ENCODE measurements at places on chromosomes 12 and 14.

DNA sequence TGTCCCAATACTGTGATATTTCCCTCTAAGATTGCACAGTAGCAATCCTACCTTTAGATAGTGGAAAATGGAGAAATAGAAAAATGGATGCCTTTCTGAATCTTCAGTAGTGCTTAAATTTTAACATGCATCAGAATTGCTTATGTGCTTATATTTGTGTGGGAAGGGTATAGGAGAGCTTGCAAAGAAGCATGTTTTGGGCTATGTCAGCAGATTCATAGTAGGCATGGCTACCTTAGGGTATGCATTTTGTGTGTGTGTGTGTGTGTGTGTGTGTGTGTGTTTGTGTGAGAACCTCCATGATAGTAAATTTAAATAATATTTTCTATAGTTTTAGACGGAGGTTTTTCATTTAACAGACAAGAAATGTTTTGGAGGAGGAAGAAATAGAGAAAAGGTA, 38.3 kb downstream of the NEUROD4 start:
- DNase-seq = no peak

- DNase-seq = no peak
Measured at GRCh38 chr12:24780697-24781368, 168.1 kb downstream of the BCAT1 start.

GRCh38 chr12:28409892-28410291, 219.6 kb downstream of the CCDC91 start:
- DNase-seq = no peak

- DNase-seq = peak; percentile 23
Measured at GRCh38 chr12:21551841-21552465, 25.9 kb downstream of the SPX start.

- DNase-seq = no peak
Measured at GRCh38 chr12:29625359-29625953, 128.0 kb upstream of the OVCH1 start.

GRCh38 chr14:23181946-23182345, 1.5 kb downstream of the SLC7A8 start:
- no peak for DNase-seq

- DNase-seq = no peak
Measured at GRCh38 chr12:105832021-105832420, 306.7 kb downstream of the NUAK1 start.

GRCh38 chr14:34742270-34743115, 28.1 kb upstream of the CFL2 start:
- DNase-seq = no peak

DNA sequence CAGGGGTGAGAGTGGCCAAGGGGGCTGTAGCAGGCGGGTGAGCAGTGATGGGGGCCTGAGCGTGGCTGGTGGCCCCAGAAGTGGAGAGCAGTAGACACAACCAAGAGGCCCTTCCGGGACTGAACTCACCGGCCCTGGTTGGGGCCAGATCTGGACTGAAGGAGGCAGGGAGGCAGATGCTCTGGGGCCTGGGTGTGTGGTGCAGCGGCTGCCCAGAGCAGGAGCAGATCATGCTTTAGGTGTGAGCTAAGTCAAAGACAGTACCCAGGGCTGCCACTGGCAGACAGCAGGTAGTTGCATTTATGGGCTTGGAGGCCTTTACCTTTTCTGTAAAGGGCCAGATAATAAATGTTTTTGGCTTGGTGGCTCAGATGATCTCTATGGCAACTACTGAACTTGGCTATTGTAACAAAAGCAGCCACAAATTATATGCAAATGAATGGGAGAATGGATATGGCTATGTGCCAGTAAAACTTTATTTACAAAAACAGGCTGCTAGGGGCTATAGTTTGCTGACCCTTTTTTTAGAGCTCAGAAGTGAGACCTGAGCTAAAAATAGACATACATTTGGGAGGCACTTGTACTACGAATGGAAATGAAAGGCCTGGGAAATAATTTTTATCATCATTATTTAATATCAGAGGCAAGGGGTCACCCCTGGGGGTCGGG, 25.6 kb downstream of the SETD1B start:
- no peak for DNase-seq

DNA sequence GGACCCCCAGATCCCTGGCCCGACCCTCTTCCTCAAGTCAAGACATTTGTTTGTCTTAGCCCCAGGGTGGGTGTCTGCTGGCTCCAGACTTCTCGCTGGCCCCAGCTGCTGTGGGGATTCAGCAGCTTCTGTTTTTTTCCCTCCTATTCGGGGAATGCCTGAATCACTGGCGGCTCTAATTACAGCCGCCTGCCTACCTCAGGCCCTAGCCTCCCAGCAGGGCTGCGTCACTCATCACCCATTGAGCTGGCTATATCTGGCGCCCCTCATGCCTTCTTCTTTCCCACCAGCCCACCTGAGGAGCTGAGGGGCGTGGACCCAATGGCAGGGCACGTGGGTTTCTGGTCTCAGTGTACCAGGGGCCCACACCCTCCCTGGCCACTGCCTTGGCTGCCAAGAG, 10.1 kb downstream of the KRT80 start:
- no peak for DNase-seq

DNA sequence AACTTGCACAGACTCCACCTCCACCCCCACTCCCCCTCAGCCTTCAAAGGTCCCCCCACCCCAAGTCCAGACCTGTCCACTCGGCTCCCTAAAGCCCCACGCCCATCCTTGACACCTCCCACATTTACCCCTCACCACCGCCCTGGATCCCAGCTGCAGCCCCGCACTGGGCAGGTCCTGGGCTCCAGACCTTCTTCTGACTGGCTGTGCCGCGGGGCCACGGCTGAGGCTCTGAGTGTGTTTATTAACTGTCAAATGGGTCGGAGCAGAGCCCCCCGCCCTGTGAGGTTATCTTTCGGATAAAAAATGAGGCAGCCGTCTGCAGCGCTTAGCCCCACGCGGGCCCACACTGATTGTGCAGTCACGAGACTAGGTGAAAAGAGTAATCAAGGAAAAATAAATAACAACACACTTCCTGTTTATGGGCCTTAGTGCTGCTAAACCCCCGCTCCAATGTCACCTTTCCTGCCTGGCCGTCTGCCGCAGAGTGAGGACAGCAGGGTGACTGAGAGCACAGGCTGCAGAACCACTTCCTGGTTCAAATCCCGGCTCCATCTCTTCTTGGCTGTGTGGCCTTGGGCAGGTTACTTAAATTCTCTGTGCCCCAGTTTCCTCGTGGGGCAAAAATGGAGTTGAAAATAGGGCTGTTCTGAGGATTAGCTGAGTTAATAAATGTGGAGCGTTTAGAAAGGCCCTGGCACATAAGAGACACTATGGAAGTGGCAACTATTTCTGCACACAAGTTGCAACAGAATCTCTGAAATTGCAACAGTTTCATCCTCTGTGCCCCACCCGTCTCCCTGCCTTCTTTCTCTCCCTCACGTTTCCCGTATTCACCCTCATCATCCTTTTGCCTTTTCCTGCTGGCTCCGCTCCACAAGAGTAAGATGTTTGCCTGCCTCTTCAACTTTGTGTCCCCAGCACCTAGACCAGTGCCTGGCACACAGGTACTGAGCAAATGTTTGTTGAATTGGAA, 9.4 kb downstream of the SETD1B start:
- no peak for DNase-seq

DNA sequence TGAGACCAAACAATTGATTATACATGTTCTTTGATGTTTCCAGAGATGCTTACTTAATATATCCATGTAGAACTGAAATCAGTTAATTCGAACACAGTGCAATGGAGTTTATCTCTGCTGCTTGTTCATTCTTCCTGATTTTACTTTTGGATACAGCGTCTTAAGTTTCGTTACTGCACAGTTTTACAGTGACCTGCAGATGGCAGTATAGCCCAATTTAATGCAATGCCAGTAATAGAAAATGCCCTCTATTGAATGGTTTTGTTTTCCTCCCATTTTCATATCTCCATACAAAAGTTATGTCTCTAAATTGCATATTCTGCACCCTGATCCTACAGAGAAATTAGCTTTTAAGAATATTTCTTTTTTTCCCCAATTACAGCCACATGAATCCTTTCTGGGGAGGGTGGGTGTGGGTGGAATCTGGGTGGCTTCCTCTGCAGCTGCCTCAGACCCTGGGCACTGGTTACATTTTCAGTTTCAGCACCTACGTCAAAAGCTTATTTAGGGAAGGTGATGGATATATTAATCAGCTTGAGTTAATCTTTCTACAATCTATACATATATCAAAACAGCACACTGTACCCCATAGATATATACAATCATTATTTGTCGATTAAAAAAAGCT, 101.1 kb upstream of the DCD start:
- peak; percentile 74 for DNase-seq

DNA sequence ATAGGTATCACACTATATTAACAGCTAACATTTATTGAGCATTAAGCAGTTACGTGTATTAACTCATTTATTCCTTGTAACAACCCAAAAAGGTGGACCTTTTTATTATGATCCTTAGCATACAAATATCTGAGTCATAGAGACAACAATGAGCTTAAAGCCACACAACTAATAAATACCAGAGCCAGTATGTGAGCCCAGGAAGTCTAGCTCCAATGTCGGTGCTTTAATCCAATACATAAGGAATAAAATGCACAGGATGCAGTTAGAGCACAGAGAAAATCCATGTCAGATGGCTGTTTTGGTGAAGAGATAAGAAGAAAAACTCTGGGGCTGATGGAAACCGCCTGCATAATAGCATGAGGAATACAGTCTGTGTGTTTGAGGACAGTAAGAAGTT, 888.6 kb downstream of the TMTC2 start:
- DNase-seq = no peak

- no peak for DNase-seq
Measured at GRCh38 chr12:116295327-116296263, 18.1 kb upstream of the MED13L start.

DNA sequence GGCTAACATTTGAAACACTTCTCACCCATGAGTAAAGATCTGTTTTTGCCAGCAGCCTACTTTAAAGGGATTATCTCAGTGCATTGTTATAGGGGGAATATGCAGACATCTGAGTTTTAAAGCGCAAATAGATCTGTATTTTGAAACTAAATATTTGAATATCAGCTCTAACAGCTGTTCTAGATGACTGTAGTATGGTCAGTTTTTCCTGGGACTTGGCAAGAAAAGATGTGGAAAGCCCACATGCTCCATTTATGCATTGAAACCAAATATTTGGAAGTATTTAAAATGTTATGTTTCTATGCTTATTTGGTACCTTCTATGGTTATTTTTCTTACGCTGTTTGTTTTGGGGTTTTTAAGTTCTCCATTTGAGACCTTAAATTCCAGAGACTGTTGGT, 41.7 kb downstream of the RIC8B start:
- DNase-seq = no peak

- no peak for DNase-seq
Measured at GRCh38 chr12:2053691-2054090, 904 bp downstream of the CACNA1C start.

GRCh38 chr14:53020193-53020932, 69.5 kb upstream of the FERMT2 start:
- DNase-seq = no peak

DNA sequence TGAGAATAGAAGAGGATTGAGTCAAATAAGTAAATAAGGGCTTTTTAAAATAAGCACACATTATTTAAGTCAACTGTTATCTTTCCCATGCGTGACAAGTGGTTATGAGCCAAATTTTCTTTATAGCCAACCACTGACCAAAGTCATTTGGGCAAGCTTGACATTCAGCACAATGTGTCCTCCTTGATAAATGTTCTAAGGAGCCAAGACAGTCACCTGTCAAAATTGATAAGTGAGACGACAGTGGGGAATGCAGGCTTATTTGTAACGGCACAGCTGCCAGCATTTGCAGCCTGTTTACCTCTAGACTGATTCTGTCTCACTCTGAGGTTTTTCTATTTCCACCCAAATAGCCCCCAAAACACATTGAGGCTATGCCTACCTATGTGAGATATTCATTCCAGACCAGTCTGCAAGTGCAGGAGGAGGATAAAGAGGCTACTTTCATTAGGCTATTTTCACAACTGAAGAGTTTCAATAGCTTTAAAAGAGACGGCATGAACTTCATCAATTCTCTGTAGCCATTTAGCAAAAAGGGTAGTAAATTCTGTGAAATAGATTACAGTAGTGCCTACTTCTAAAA, 339.5 kb downstream of the PDZRN4 start:
- DNase-seq = no peak

GRCh38 chr12:3492793-3493042, 1.7 kb downstream of the PRMT8 start:
- no peak for DNase-seq

DNA sequence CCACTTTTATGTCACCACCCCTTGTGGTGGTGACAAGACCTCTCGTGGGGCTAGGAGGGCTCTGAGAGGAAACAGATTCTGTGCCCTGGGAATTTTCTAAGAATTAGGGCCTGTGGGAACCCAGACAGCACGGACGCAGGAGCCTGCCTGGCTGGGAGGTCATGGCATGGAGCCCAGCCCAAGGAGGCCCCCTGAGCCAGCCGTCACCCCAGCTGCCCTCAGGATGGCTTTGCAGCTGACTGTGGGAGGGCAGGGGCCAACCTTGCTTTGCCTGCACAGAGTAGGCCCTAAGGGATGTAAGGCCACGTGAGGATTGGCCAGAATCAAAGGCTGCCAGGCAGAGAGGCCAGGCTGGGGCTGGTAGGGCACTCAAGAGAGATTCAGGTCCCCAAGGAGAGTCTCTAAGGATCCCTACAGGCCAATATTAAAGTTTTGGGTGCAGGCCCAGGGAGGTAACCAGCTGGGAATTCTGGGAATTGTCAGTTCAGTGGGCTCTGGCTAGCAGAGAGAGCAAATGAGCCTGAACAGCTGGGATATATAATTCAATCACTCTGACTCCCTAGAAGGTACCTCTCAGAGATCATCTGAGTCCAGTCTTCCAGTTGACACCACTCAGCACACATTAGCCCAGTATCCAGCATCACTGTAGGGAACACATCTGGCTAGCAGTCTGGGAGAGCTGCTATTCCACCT, 6.4 kb downstream of the LTBP2 start:
- no peak for DNase-seq

- no peak for DNase-seq
Measured at GRCh38 chr14:31945074-31945613, 132.0 kb upstream of the ARHGAP5 start.

DNA sequence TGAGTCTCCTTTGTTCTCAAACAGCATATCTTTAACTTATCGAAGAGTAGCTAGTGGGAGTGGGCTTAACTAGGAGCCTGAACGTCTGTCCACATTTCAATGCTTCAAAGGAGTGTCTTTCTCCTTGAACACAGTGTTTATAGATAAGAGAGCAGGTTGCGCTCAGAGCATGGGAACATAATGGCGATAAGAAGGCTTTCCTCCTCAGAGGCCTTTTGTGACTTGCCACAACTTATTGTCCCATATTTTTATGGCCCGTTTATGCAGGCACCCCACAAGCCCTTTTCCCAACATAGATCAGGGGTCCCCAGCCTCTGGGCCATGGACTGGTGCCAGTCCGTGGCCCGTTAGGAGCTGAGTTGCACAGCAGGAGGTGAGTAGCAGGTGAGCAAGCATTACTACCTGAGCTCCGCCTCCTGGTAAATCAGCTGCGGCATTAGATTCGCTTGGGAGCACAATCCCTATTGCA, 2.6 kb upstream of the DDX47 start:
- DNase-seq = no peak

DNA sequence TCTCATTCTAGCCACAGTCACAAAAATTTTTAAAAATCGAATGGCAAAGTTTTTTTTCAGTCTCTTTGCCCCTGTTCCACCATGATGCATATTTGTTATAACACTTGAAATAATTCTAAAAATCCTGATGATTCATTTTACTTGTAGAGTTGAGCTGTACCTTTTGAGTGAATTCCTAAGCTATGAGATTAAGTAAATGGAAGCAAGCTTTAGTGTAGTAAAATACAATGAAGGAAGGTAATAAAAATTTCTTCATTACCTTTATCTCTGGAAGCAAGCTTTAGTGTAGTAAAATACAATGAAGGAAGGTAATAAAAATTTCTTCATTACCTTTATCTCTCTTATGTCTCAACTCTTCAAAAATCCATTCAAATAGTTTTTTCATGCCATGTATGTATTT, 46.1 kb downstream of the TMTC3 start:
- no peak for DNase-seq

- no peak for DNase-seq
Measured at GRCh38 chr12:131130311-131130911, 176.7 kb downstream of the ADGRD1 start.

All from Ammon's horn (tissue), 1 donor.